Activated B cell treated with CpG ODN at 0.5 μM for 24 hours (primary cell): ENCODE measurements at places on chromosomes 5 and 9.

- no peak for DNase-seq
These were observed 235.3 kb upstream of the HAPLN1 start for GRCh38 chr5:83955916-83956315.

GRCh38 chr5:59592101-59592500 is 301.4 kb downstream of the PDE4D start:
- DNase-seq = no peak

- no peak for DNase-seq
These were observed 124.1 kb downstream of the PRDM9 start for GRCh38 chr5:23631302-23632045.

DNA sequence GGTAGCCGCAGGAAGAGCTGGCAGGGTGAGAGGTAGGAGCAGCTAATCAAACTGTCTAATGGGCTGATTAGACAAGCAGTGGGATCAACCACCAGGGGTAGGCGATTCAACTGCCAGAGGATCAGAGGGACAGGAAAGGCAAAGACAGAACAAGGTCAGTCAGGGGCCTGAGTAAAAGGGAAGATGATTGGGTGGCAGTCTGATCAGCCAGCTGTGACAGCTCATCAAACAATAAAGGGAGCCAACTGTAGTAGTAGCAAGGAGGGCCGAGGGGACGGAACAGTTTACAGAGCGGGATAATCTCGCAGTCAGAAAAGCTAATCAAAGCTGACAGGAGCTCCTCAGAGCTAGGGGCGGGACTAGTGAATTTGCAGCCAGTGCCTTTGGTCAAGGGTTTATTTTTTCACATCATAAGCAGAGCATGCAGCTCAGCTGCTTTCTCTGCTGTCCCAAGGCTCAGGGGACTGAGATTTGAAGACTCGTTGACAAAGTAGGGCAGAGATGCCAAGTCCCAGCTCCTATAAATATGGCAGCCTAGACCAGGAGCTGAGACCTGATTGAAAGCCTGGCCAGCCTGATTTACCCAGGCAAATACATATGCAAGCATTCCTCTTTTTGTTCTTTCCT is 418.2 kb downstream of the GABRG2 start:
- DNase-seq = no peak

GRCh38 chr5:154568589-154568988 is 90.6 kb upstream of the HAND1 start:
- no peak for DNase-seq

DNA sequence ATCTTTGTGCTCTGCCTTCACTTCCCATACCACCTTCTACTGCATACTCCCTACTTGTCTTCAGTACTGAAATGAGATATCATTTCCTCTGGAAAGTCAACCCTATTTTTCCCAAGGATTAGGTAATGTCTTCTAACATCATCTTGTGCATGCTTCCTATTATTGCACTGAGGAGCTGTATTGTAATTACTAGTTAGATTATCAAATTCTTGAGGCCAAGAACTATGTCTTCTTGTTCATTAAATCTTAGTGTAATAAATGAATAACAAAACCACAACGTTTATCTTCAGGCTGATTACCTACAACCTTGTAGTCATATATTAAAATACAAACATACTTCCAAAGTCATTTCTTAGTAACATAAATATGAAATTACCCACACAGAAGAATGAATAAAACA is 87.9 kb upstream of the POU5F2 start:
- DNase-seq = no peak
